ENCODE measurements at places on chromosomes 2 and 18. TPM values are rescaled to one million over a fixed set of nuclear protein-coding genes. Genes with fewer than 3 reads are reported as not detected.

- no peak for DNase-seq
These were observed 4.9 kb downstream of the IRS1 start for GRCh38 chr2:226794751-226795171.

GRCh38 chr2:27920148-27920885 lies 29.8 kb downstream of the BABAM2 start:
- peak; percentile 66 for DNase-seq

DNA sequence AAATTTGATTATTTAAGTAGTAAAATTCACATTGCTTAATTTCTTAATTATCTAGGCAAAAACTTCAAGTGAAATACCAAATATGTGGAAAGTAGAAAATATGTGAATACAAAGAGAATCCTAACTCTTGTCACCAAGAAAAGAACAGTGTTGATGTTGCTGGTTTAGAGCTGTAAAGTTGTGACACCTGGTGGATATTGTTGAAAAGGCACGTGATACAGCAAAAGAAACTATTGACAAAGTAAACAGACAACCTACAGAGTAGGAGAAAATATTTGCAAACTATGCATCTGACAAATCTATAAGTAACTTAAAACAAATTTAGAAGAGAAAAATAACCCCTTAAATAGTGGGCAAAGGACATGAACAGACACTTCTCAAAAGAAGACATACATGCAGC lies 25.6 kb upstream of the ZC3H15 start:
- no peak for DNase-seq

DNA sequence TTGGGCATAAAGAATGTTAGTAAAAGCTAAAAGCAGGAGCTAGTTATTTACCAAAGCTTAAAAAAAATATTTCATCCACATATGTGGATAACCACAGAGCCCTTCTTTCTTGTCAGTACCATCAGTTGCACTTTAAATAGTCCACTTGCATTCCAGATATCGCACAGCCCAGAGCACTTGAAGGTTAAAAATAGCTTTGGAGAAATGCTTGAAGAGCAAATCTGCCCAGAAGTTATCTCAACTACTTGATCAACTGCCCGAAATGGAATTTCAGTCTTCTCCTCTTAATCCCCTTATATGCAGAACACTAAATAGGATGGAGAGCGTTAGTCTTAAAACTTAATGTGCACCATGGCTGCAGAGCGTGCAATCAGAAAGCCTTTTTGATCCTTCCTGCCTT lies 148.3 kb downstream of the PLEKHA3 start:
- DNase-seq, result no peak

GRCh38 chr2:38174131-38174530 lies 98.2 kb upstream of the CYP1B1 start:
- no peak for DNase-seq

- no peak for DNase-seq
These were observed 18.6 kb upstream of the KLHL30 start for GRCh38 chr2:238119756-238120462.

DNA sequence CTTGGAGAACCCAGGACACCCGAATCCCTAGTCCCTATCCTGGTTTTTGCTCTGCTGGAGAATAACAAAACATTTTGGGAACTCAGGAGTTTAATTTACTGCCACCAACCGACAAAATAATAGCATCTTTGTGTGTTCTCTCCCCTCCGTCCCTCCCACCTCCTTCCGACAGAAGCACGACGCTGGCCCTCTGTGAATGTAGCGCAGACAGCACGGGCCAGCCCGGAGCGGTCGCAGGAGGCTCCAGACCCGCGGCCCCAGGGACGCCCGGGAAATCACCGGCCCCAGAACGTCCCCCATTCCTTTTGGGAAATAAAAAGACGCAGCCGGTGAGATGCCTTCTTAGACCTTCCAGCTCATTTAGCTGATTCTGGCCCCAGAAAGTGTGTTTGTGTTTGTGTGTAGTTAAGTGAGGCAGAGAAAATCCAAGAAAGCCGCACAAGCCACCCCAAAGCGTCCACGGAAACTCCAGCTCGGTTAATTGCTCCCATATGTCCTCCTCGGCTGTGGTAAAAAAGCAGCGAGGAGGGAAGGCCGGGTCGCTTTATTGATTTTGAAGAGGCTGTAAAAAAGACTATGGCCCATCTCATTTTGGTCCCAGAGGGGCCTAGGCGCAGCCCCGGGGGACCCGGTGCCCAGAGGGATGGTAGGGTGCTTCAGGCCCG lies 577 bp upstream of the TANC1 start:
- peak; percentile 9 for DNase-seq

GRCh38 chr18:955384-956066 lies 50.9 kb downstream of the ADCYAP1 start:
- DNase-seq, result no peak

GRCh38 chr2:100887713-100888495 lies 68.0 kb downstream of the NPAS2 start:
- DNase-seq, result no peak

DNA sequence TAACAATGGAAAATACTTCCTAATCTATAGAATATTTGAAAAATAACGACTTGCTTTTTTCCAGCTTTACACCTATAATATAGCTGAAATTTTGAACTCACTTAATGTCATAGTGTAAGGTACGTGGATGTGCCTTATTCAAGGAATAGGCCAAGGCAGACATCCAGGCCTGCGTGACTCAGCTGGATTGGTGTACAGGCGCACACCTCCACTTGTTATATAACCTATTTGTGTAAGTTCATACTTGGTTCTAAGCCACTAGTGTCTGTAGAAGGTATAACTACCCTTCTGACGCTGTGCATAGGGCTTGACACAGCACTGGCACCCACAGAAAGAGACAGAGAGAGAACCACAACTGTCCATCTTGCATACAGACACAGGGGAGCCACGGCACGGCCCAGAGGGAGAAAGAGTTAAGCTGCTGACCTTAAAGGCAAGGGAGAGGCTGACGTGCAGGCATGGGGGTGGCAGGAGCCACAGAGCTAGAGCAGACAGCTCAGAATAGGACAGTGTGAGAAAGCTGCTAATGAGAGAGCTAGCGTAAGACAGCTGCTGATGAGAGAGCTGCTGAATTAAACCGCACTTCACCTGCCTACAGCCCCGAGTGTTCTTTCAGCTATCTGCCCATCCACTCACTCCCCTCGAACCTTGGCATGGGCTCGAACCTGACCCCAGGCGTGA lies 16.1 kb downstream of the CCDC178 start:
- no peak for DNase-seq

DNA sequence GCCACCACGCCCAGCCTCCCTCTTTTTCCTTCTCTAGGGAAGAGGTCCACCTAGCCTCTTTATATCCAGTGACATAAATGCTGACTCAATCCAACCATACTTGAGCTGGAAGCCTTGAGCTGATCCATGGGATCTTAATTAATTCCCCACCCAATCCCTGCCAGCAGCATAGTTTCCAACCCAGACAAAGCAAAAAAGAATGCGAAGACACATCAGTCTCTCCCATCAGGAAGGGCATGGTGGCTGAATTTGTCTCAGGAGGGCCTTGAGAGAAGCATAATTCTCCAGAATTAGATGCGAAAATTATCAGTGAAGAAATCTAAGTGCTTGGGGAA lies 22.5 kb downstream of the CASP10 start:
- DNase-seq, result no peak

DNA sequence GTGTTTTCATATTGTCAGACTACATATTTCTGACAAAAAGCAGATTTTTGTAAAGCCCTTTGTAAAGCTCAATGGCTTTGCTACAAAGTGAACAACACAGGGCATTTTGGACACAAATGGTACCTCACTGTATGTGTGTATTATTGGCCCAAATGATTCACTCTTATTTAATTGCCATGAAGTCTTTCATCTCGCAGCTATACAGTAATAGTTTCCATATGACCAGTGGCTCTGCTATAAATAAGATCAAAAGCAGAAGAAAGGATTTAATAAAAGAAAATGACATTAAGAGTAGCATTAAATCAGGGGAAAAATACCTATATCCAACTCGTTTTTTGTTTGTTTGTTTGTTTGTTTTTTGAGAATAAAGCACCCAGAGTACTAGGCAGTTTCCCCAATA lies 284.0 kb upstream of the CCDC68 start:
- no peak for DNase-seq

- DNase-seq, result no peak
These were observed 34.8 kb downstream of the METTL4 start for GRCh38 chr18:2536493-2536892.

- DNase-seq, result no peak
These were observed 190.0 kb downstream of the NAPG start for GRCh38 chr18:10715791-10716190.

GRCh38 chr2:136001131-136001530 lies 15.7 kb upstream of the DARS1 start:
- no peak for DNase-seq

- no peak for DNase-seq
These were observed 40.3 kb downstream of the SRBD1 start for GRCh38 chr2:45570671-45571334.

- no peak for DNase-seq
These were observed 41.9 kb downstream of the LRRFIP1 start for GRCh38 chr2:237669283-237669627.

DNA sequence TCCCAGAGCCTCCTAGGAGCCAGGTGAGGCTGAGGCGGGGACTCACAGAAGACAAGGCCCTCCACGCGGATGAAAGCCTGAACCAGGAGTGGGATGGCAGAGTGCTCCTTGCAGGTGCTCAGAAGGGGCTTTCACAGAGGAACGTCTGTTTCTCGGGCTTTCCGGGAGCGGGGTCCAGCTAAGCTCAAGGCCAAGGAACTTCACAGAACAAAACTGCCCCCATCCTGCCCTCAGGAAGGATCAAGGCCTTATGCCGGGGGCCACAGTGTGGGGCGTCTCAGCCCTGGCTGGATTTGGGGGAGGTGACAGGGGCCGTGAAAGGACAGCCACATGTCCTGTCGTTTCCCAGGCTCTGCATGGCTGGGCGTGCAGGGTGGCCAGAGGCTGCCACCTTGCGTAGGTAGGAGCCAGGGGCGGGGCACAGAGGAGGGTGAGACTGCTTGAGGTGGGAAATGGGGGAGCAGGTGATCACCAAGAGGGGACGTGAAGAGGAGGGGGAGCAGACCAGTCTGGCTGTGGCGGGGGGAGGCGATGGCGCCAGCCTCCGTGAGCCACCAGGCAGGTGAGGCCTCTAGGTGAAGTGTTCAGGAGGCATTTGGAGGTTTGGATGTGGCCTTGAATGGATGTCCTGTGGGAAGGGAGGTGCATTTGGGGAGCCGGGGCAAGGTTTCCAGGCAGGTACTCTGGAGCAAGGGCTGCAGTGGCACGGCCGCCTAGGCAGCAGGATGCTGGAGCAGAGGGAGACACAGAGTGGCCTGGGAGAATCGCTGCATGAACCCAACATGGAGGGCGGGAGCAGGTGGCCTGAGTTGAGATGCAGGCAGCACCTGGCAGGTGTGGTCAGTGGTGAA lies 79.1 kb downstream of the TWIST2 start:
- no peak for DNase-seq

DNA sequence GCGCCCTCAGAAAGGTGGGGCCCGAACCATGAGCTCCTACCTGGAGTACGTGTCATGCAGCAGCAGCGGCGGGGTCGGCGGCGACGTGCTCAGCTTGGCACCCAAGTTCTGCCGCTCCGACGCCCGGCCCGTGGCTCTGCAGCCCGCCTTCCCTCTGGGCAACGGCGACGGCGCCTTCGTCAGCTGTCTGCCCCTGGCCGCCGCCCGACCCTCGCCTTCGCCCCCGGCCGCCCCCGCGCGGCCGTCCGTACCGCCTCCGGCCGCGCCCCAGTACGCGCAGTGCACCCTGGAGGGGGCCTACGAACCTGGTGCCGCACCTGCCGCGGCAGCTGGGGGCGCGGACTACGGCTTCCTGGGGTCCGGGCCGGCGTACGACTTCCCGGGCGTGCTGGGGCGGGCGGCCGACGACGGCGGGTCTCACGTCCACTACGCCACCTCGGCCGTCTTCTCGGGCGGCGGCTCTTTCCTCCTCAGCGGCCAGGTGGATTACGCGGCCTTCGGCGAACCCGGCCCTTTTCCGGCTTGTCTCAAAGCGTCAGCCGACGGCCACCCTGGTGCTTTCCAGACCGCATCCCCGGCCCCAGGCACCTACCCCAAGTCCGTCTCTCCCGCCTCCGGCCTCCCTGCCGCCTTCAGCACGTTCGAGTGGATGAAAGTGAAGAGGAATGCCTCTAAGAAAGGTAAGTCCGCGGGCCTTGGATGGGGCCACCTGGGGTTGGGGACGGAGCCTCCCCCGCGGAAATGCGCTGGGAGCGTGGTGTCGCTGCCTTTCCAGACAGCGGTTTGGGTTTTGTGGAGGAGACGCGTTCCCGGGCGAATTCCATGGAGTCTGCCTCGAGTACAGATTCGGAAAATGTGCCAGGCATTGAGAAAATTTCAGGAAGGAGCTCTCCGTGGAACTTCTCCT lies 559 bp downstream of the HOXD1 start:
- DNase-seq, result peak; percentile 47

GRCh38 chr2:235636546-235636945 lies 142.7 kb downstream of the AGAP1 start:
- no peak for DNase-seq

- peak; percentile 60 for DNase-seq
These were observed 151.0 kb upstream of the NDUFV2 start for GRCh38 chr18:8951491-8951890.

DNA sequence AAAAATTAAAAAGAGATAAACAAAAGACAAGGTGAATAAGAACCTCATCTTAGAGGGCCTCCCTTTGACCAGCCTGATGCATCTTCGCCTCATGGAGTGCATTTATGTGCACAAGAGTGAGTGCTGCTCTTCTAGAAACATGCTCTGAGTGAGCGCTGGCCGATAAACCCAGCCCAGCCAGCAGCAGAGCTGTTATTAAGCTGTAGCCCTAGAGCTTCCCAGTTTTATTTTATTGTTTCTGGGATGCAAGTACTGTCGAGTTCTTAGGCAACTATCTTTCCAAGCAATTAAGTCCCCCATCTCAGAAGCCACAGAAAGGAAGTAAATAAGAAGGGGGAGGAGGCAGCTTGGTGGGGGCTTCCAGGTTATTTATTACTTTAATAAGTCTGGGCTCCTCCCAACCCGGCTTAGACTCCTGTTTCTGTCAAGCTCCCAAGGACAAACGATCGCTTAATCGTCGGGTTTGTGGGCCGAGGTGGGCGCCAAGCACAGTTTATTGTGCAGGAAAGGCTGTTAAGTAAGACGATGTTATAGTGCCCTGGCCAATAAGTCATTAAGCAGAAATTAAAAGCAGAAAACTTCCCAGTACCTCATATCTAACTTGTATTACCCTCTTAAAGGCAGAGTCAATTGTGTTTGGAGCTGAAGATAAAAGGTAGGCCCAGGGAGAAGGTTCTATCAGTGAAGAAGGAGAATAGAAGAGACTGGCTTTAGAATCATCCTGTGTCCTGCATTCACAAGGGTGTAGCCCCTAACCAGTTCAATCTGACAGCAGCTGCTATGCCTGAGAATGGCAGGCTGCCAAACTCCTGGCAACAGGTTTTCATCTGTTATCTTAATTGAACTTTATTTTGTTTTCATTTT lies 176.3 kb downstream of the PIK3C3 start:
- DNase-seq, result no peak

The TEX44 gene
- not detected for total RNA-seq

The CABLES1 gene
- 73.1 TPM for total RNA-seq

The LIMS3 gene
- 0.32 TPM for total RNA-seq

The NOSTRIN gene
- not detected for total RNA-seq

The STPG4 gene
- 0.90 TPM for total RNA-seq

The SP3 gene
- total RNA-seq, result 164 TPM

The SERPINB13 gene
- total RNA-seq, result not detected

The MCEE gene
- total RNA-seq, result 17.6 TPM

The GPBAR1 gene
- total RNA-seq, result 0.81 TPM

The ARHGEF4 gene
- total RNA-seq, result 2.1 TPM

The CYP20A1 gene
- 40.8 TPM for total RNA-seq

The HRH4 gene
- total RNA-seq, result 0.07 TPM

The HOXD3 gene
- total RNA-seq, result not detected
